ENCODE measurements at places on chromosomes 12 and 14.

- DNase-seq = no peak
These were observed 232.1 kb downstream of the MSRB3 start for GRCh38 chr12:65510584-65511050.

DNA sequence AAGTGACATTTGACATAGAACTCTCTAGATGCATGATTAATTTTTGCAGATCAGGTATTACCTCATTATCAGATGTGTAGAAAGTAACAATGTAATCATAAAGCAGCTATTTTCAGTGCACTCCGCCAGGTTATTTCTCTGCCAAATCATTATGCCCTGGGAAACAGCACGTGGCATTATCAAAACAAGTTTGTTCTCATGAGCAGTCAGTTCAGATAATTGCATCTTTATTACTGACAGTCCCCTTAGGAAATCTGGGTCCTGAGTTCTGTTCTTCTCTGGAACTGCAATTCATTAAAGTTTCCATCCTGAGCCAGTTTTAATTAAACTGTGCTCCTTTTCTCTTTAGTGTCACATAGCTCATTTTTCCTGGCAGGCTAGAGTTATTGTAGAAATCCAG lies 94.7 kb upstream of the KRR1 start:
- DNase-seq = no peak

- peak; percentile 37 for DNase-seq
These were observed 4.9 kb upstream of the GPR132 start for GRCh38 chr14:105069871-105070759.

- DNase-seq = no peak
These were observed 33.4 kb upstream of the FAM181A start for GRCh38 chr14:93893661-93894261.

DNA sequence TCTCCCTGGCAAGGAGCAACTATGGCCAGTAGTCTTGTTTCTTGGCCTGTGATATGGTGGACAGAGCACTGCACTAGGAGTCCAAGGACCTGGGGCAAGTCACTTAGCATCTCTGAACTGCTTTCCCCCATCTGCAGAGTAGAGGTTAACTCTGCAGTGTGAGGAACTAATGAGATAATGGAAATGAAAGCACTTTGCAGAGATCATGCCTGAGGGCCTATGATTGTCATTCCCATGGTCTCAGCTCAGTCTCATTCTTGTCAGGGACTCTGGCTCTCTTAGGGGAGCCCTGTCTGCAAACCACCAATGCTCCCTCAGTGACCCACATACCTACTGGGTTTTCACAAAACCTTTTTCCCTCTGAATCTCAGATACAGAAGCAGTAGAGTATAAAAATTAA lies 6.5 kb upstream of the PNMA1 start:
- no peak for DNase-seq

DNA sequence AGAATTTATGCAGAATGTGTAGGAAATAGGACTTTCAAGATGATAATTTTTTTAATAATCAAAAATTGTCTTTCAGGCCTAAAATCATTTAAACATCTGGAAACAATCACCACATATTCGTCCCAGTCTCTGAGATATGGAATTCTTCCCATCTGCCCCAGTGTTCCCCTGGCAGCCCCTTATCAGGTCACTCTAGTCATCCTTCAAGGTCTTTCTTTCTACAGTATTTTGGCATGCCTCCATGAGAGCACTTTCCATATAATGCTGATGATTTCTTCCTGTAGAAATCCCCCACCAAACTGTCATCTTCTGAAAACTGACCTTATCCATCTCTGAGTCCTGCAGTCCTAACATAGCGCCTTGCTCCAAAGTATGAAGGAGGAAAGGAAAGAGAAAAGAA lies 422.1 kb downstream of the RPS29 start:
- no peak for DNase-seq

DNA sequence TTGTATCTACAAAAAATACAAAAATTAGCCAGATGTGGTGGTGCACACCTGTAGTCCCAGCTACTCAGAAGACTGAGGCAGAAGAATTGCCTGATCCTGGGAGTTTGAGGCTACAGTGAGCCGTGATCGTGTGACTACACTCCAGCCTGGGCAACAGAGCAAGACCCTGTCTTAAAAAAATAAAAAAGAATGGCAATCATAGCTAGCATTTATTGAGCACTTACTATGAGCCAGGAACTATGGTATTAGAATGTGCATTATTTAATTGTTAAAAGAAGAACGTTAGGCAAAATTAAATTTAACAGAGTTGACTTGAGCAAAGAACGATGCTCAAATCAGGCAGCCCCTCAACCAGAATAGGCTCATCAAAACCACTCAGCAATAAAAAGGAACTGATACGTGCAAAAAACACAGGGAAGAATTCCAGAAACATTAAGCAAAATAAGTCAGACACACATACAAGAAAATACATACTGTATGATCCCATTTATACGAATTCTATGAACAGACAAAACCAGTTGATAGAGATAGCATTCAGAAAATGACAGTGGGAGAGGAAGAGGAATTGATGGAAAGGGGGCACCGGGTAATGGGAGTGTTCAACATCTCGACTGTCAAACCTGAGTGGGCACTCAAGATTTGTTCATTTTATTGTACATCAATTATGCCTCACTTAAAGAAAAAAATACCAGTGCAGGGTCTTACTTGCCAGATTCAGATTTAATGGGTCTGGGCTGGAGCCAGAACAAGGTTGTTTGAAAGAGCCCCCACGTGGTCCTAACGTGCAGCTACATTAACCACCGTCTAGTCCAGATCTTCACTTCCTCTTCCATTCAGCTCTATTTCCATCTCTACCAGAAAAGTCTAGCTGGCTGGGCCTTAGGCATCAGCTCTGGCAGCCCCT lies 8.0 kb downstream of the SCNN1A start:
- DNase-seq = peak; percentile 59

DNA sequence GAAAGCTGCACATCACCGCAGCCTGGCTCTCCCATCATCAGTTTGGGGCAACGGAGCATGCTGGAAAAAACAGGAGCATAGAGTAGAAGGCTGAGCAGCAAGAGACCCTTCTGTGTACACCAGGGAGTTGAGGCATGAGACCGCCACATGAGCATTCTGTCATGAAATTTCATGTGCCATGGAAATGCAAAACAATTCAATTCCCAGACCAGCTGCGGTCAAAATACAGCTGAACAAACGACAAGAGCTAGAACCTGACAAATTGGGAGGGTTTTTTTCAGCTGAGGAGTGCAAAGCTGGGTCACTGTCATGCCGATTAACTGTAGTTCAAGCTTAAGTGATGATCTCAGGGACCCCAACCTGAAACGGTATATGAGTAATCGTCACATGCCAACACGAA lies 37.1 kb downstream of the TMEM30B start:
- no peak for DNase-seq

DNA sequence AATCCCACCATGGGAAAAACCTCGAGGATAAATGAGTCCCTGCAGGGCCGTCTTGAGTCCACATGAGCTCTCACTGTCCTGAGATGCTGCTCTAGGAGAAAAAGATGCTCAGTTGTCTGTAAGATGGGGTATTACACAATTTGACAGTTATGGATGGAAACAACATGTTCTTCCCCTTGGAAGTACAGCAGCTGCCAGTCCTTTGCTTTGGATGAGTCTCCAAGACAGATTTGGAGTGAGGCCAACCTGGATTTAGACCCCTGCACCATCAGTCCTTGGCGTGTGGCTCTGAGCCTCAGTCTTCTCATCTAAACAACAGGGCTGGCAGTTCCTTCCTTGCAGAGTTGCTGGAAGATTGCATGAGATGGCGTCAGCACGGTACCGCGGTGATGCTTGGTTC lies 309.1 kb upstream of the FKBP4 start:
- DNase-seq = no peak

- DNase-seq = no peak
These were observed 251.1 kb upstream of the RMST start for GRCh38 chr12:97211416-97211930.

- no peak for DNase-seq
These were observed 12.1 kb downstream of the SERPINA5 start for GRCh38 chr14:94593376-94593748.

DNA sequence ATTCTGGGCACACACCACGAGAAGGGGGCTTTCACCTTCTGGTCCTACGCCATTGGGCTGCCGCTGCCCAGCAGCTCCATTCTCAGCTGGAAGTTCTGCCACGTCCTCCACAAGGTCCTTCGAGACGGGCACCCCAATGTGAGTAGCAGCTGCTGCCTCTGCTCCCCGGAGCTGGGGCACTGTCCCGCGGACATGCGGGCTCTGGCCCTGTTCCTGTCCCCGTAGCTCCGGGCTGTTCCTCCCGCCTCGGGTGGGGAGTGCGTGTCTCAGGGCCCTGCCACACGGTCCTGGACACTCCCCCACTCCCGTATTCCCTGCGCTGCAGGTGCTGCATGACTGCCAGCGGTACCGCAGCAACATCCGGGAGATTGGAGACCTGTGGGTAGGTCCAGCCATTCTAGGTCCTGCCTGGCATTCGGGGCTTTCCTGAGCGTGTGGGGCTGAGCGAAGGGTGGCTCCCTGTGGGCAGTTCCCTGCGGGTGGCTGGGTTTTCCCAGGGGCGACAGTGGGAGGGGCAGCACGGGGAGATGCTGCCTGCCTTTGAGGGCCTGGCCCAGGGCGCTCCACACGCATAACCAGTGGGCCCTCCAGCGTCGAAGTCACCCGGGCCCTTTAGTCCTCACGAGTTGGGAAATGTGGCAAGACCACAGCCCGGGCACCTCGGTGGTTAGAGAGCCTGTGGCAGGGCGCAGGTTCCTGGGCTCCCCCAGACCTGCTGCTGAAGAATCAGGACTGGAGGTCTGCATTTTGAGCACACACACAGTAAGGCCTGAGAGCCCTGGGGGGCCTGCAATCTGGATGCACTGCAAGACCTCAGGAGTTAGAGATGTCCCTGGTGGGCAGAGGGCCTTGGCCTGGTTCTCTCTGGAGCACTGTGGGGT lies 13.5 kb downstream of the HIP1R start:
- no peak for DNase-seq

DNA sequence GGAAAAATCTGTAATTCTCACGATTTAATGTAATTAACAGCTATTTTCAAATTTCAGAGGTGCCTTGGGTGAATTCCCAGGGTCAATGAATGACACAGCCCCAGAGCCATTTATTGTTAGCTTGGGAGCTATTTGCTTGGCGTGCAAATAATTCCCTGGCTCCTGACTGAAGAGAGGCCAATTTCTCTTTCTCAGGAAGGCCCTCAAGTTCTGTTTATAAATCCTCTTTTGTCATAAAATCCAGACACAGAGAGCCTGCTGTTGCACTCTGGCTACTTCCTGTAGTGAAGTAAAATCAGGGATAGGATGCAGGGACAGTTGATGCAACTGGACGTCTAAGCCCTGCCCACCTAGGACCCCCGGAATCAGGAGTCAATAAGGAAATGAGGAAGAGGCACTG lies 154.3 kb downstream of the TMX1 start:
- DNase-seq = no peak

DNA sequence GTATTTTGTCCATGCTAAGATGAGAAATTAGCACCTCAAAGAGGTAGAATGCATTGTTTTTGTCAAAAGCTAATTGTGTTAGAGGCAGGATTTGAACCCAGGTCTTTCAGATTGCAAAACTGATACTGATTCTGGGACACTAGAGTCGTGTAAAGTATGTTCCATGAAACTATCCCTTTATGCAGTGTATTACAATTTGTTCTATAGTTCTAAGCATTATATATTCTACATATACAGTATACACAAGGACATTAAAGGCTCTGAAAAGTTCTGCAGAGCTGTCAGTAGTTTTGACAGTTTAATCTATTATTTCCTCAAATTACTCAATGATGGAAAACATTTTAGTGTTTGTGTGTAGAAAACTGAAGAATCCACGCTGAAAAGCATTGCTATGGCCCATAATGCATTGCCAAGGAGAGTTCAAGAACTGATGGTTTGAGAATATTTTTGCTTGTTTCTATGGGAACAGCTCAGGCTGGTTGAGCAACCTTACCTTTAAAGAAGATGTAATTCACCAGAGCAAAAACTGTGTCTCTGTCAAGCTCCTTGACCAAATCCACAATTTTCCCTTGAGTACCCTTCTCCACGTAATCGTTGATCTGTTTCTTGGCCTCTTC lies 6.2 kb downstream of the SERPINA1 start:
- DNase-seq = no peak

GRCh38 chr12:86257134-86257533 lies 943 bp upstream of the MGAT4C start:
- DNase-seq = no peak
